IPS-NIHi11 (cell line): ENCODE measurements at places on chromosomes 5 and 9.

- DNase-seq, result no peak
Observed at GRCh38 chr9:16371306-16371705, 499.2 kb downstream of the BNC2 start.

GRCh38 chr5:163885117-163885516, 379.7 kb downstream of the MAT2B start:
- no peak for DNase-seq

GRCh38 chr9:111839387-111839786, 44.6 kb upstream of the SHOC1 start:
- no peak for DNase-seq

- DNase-seq, result no peak
Observed at GRCh38 chr5:154654486-154655371, 100.4 kb upstream of the LARP1 start.
